CD4-positive, alpha-beta T cell treated with Interleukin-12 subunit alpha and Interleukin-12 subunit beta, for 1 hour (primary cell): ENCODE measurements at places on chromosomes 1 and 21.

DNA sequence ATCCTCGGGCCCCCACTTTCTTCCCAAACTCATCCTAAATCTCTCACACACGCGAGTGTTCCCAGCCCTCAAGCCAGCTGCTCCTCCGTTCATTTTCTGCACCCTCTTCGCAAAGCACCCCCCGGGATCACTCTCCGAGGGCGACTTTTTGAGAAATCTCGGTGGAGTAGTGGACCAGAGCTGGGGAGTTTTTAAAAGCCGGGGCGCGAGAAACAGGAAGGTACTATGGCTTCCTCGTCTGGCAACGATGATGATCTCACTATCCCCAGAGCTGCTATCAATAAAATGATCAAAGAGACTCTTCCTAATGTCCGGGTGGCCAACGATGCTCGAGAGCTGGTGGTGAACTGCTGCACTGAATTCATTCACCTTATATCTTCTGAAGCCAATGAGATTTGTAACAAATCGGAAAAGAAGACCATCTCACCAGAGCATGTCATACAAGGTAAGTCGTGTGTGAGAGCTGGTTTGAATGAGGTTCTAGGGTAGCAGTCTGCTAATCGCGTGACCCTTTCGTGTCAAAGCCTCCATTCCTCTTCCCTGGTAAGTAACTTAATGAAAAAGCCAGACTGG is 800 bp downstream of the DR1 start:
- DNase-seq = peak; percentile 57

- peak; percentile 74 for DNase-seq
Measured at GRCh38 chr1:203504400-203505250, 10.7 kb downstream of the OPTC start.

GRCh38 chr1:206588492-206588891 is 23.8 kb downstream of the EIF2D start:
- no peak for DNase-seq

DNA sequence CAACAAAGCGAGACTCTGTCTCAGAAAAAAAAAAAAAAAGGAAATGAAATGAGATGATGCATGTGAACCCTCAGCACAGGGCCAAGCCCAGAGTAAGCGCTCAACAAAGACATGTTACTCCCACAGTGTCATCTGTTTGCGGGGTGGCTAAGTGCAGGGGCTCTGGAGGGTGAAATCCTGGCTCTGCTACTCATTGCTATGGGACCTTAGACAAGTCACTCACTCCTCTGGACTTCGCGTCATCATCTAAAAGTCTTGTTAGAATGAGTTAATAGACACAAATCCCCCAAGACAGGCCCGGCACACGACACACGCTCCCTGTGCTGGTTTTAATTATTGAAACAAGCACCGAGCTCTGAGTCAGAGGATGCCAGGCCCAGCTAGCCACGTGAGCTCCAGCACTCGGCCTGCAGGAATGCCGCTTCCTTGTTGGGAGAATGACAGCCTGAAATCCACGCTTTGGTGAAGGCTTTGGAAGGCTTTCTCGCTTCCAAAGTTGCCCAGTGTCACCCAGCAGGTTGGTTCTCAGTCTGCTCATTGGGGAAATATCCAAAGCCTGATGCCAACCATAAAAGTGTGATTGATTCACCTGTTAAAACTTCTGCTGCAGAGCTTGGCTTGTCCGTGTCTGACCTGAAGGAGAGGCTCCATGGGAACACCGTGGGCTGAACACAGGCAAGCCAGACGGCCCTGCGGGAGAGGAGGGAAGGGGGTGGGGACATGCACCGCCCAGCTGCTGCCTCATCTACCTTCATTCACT is 36.7 kb upstream of the TARDBP start:
- DNase-seq = no peak

DNA sequence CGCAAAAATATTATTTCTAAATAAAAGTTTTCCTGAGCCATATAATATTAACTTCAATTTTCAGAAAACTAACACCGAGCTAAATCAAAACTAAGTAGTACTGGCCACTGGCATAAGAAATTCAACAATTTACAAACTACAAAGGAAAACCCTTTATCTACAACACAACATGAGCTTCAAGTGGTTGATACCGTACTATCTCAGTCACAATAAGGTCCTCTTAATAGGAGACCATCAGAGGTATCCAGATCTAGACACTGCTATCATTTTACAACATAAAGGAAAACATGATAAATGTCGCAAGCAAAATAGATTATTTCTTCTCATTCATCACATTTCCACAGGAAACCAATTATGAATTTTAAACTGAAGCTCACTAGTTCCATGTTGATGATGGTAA is 39.5 kb downstream of the GATAD2B start:
- DNase-seq = no peak

GRCh38 chr1:114227059-114227458 is 73.4 kb upstream of the SYT6 start:
- DNase-seq = no peak

- no peak for DNase-seq
Measured at GRCh38 chr1:17068789-17069188, 15.0 kb upstream of the SDHB start.

- DNase-seq = no peak
Measured at GRCh38 chr1:58866578-58866977, 82.7 kb upstream of the JUN start.

DNA sequence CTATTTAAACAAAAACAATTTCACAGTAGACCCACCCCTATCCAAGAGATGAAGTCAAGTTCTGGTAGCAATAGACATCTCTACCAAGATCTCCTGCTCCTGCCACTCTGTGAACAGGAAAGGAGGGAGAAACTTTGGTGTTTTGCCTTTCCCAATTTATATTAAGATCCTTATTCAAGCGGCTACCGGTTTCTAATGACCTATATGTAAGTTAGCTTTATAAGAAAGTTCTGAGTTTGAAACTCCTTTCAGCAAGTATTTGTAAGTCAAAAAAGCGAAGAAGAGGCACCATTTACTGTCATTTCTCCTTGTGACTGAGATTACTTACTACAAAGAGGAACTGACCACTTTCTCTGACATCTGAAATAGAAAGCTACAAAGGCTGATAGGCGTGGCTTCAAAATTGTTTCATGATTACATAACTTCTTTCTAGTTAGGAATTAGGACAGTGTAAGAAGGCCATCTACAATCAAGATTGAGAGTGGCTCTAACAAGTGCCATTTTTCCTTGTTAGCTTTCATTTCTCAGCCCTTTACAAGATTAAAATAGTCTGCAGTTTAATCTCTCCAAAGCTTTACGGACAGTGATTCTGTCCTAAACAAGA is at the start of gene MNDA:
Gene MNDA (plus strand): TSS at position 448 of the 604 bp plus-strand sequence. CDS start 10,803 bp downstream, outside the sequence.
- DNase-seq = peak; percentile 10

DNA sequence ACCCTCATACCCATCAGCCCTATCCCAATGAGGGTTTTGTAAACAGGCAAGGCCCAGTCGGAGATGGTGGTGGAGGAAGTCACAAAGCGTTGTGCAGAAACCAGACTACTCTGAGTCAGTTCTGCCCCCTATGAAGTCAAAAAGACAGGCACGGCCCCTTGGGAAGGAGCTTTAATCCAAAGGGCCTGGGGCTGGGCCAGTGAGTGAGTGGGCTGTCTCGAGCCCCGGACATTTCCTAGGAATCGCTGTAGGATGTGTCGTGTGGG is 442 bp upstream of the AHCYL1 start:
- no peak for DNase-seq

GRCh38 chr1:20035114-20035513 is 34.9 kb upstream of the PLA2G5 start:
- no peak for DNase-seq

GRCh38 chr1:7094086-7094485 is 308.8 kb downstream of the CAMTA1 start:
- DNase-seq = no peak

DNA sequence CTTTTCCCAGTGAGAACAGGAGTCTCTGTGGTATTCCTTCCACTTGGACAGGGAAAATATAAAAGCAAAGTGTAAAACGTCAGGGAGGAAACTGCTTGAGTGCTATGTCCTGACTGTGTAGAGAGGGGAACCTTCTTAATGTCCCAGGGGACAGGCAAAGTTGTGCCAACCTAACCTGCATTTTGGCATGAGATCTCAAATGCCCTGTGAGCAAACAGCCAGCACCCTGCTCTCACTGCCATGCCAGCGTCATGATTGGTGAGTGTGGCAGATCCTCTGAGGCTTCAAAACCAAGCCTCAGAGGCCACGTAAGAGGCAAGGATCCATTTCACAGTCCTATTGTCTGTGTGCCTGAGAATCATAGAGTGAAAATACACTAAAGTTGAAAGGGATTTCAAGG is 49.7 kb upstream of the RAP1A start:
- DNase-seq = no peak

- DNase-seq = no peak
Measured at GRCh38 chr1:45057542-45057941, 45.5 kb downstream of the UROD start.

DNA sequence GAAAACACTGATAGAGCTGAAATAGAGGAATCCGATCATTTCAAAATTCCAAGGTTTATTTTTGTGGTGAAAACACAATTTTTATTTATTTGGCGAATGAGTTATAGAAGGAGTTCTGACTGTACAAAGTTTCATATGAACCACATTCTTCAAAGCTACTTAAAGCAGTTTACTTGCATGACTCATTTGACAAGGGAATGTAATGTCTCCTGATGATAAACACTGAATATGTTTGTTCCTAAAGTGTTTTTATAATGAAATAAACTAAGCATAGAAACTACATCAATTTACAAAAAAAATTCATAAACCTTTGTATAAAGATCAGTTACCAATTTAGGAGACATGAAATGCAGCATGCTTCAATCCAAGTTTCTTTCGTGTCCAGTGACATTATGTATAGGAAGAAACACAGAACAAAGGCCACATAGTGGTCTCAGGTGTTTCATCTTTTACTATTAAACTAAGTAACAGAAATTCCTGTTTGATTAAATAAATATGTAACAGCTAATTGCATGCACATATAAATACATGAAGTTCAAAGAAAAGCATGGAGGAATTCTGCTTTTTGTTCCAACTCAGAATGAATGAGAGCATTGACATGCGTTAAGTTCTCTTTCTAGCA is 2.5 kb downstream of the PRKACB start:
- DNase-seq = peak; percentile 33

- no peak for DNase-seq
Measured at GRCh38 chr1:177209357-177209756, 38.6 kb downstream of the BRINP2 start.

GRCh38 chr1:35398739-35399138 is 130.2 kb downstream of the ZMYM4 start:
- no peak for DNase-seq

GRCh38 chr1:178692564-178693327 is 32.3 kb upstream of the RALGPS2 start:
- DNase-seq = no peak

- DNase-seq = peak; percentile 96
Measured at GRCh38 chr1:110672001-110672752, 2.6 kb downstream of the KCNA3 start.

GRCh38 chr1:230684146-230684545 is 29.8 kb downstream of the AGT start:
- DNase-seq = no peak

DNA sequence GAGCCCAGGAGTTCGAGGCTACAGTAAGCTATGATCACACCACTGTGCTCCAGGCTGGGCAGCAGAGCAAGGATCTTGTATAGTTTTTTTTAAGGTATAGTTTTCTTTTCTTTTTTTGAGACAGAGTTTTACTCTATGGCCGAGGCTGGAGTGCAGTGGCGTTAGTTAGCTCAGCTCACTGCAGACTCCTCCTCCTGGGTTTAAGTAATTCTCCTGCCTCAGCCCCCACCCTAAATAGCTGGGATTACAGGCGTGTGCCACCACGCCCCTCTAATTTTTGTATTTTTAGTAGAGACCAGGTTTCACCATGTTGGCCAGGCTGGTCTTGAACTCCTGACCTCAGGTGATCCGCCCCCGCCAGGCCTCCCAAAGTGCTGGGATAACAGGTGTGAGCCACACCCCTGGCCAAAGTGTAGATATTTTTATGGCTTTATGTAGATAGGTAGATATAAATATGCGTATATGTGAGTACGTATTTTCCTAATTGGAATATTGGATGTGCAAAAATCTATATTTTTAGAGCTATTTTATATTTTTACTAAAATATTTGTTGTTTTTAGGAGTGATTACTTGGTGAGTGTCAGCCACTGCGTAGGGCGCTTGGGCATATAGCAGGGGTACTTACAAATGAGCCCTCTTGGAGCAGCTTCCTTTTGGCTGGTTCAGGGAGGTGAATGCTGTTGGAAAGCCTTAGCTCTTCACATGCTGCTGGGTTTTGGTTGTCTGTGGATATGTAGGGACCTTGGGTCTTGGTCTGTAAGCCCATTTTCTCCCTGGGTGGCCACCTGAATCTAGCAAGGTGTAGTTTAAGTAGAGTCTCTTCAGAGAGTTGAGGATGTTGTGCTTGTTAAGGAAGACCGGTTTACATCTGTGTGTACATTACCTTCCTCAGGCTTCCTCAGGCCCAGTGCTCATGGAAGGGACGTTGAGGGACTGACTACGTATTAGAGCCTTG is 9.5 kb downstream of the KDM4A start:
- DNase-seq = no peak

GRCh38 chr1:104991702-104992101 is 1242.0 kb downstream of the AMY1C start:
- no peak for DNase-seq

GRCh38 chr1:91498498-91499245 is 2.0 kb upstream of the CDC7 start:
- no peak for DNase-seq

GRCh38 chr1:33634806-33635205 is 162.4 kb downstream of the ZSCAN20 start:
- DNase-seq = peak; percentile 4

- DNase-seq = no peak
Measured at GRCh38 chr1:22685591-22686059, 25.0 kb upstream of the EPHB2 start.

- DNase-seq = peak; percentile 62
Measured at GRCh38 chr1:31663622-31664452, 19.2 kb upstream of the PEF1 start.

DNA sequence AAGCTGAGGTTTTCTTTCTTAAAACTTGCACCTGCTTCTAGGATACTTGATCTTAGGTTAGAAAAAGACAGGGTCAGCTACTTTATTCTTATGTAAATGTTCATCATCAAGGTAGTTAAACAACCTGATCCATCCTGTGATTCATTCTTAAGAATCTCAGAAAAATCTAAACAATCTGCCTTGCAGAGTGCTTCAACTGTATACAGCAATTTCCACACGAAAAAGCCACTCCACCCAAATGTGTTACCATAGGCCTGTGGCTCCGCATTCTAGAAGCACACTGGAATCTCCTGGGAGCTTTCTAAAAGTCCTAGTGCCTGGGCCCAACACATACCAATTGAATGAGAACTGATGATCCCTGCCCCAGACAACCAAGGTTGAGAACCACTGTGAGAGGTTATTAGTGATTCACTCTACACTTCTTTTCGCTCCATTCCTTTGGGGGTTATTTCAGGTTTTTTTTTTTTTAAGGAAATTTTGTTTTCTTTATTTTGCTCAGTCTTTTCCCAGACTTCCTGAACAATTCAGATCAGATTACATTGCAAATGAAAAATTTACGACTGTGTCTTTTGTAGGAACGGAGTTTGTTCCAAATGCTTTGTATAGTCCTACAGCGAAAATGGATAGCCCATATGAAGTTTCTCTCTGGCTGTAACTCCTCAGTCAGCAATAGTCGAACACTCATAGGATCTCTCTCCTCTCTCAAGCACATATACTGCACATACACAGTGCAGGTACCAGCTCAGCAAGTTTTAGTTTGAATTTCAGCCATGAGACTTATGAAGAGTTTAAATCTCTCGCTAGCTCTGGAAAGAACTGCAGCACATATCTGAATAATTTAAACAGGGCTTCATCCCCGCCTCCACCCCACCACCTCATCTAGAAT is 16.1 kb downstream of the SMYD2 start:
- DNase-seq = no peak

- DNase-seq = no peak
Measured at GRCh38 chr1:153538315-153538821, 2.4 kb downstream of the S100A5 start.
